ENCODE measurements at places on chromosomes 6 and 20. TPM values are rescaled to one million over a fixed set of nuclear protein-coding genes. Genes with fewer than 3 reads are reported as not detected.

GRCh38 chr20:35559042-35559693 is 17.3 kb downstream of the ERGIC3 start:
- H3K36me3 ChIP-seq, result peaks cover 13% of the 10 kb centered on the region
- no peak overlapping the region for H3K4me3 ChIP-seq
- DNase-seq, result no peak
- no peaks in the 10 kb centered on the region for H3K4me1 ChIP-seq

- no peaks in the 10 kb centered on the region for H3K4me1 ChIP-seq
- DNase-seq, result no peak
- no peaks in the 10 kb centered on the region for H3K27me3 ChIP-seq
- no peaks in the 10 kb centered on the region for H3K36me3 ChIP-seq
- no peak overlapping the region for H3K4me3 ChIP-seq
Observed at GRCh38 chr20:12207875-12208274, 290.2 kb downstream of the BTBD3 start.

WFDC5 gene
- not detected for total RNA-seq

- no peak overlapping the region for H3K27ac ChIP-seq
- H3K4me3 ChIP-seq, result no peak overlapping the region
- no peaks in the 10 kb centered on the region for H3K4me1 ChIP-seq
- H3K27me3 ChIP-seq, result no peaks in the 10 kb centered on the region
Observed at GRCh38 chr6:144488590-144488989, 203.5 kb downstream of the UTRN start.

- peaks cover 60% of the 10 kb centered on the region for H3K36me3 ChIP-seq
- no peak overlapping the region for H3K27ac ChIP-seq
- no peaks in the 10 kb centered on the region for H3K27me3 ChIP-seq
- DNase-seq, result no peak
Observed at GRCh38 chr20:48703107-48703506, 124.7 kb downstream of the PREX1 start.

DNA sequence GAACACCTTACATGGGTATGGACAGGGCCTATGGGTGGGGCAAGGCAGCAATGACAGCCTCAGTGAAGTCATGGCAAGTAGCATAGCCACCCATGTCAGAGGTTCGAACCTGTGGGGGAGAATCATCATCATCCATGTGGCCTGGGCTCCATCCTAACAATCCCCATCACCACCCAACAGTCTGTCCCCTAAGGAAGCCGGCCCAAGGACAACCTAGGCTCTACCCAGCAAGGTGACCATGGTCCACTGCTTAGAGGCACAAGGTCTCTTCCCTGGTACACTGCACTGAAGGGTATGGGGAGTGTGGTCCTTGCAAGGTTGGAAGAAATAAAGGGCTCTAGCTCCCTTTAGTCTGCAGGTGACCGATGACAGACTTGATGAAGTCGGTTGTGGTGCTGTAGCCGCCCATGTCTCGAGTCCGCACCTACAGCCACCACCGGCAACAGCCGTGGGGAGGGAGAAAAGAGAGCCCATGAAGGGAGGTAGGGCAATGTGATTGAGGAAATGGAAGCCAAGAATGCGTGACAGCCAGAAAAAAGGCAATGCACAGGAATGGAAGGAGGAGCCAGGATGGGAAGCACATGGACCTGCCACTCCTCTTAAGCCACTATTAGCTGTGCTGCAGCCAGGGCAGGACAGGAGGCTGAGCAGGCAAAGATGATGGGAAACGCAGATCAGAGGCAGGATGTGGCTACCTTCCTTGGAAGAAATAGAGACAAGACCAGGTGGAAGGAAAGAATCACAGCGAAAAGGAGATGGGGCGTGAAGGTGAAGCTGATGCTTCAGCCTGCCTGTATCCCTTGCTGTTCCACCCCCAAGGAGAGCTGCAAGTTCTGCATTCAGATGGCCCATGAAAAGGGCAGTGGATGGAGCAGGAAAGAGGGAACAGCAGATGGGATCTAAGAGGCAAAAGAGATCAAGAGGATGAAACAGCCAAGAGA is 5.3 kb downstream of the IDH3B start:
- no peak for DNase-seq
- peak overlapping the region; percentile 45 for H3K27ac ChIP-seq
- H3K4me1 ChIP-seq, result peaks cover 42% of the 10 kb centered on the region

DNA sequence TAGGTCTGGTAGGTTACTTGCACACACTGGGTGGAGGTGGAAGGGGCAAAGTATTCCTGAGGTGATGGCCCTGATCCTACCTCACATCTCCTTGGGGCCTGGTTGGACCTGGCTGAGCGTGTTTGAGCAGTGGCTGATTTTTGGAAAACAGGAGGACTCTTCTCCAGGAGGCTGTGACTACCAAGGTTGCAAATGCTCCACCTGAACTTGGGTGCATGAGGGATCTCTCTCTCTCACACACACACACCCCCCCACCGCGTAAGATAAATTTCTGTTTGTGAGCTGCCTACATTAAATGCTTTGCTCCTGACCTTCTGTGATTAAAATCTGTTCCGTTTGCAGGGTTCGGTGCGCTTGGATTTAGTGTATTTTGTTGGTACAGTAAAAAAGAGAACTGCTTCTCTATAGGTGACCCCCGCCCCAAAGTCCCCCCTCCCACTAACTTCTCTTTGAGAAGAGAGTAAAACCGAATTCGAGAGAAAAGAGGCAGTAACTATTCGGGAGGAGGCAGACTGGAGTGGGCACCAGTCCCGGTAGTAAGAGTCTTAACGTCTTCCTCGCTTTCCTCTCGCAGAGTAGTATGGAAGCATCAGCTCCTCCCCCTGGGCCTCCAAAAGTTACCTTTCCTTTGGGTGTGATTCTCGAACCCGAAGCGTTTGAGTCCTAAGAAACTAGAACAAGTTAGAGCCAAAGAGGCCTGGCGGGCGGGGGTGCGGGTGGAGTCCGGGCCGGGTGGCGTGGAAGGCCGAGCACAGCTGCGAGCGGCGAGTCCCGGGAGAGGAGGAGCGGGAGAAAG is 585 bp upstream of the DSE start:
- DNase-seq, result no peak
- H3K4me1 ChIP-seq, result peaks cover 10% of the 10 kb centered on the region
- no peaks in the 10 kb centered on the region for H3K36me3 ChIP-seq
- H3K27me3 ChIP-seq, result peaks cover 58% of the 10 kb centered on the region

DNA sequence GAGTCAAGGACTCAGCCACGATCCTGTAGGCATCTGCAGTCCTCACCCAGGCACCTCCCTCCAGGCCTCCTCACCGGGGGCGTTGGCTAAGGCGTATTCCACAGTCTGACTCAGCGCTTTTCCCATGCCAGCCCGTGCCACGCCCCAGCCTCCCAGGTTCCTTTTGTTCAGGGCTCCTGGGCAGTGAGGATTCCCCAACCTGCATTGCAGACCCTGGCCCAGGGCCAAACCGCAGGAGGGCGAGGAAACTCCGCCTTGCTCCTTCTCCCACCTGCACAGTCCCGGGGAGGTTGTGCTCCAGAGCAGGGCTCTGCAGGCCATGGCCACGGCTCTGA is 202.8 kb upstream of the CST7 start:
- no peak for DNase-seq
- H3K27me3 ChIP-seq, result peaks cover 7% of the 10 kb centered on the region
- no peaks in the 10 kb centered on the region for H3K36me3 ChIP-seq

GRCh38 chr6:32087574-32088486 is 21.3 kb downstream of the TNXB start:
- DNase-seq, result peak; percentile 90
- H3K27ac ChIP-seq, result no peak overlapping the region
- H3K27me3 ChIP-seq, result peaks cover 74% of the 10 kb centered on the region
- no peak overlapping the region for H3K4me3 ChIP-seq
- H3K4me1 ChIP-seq, result peaks cover 15% of the 10 kb centered on the region
- no peaks in the 10 kb centered on the region for H3K36me3 ChIP-seq

DNA sequence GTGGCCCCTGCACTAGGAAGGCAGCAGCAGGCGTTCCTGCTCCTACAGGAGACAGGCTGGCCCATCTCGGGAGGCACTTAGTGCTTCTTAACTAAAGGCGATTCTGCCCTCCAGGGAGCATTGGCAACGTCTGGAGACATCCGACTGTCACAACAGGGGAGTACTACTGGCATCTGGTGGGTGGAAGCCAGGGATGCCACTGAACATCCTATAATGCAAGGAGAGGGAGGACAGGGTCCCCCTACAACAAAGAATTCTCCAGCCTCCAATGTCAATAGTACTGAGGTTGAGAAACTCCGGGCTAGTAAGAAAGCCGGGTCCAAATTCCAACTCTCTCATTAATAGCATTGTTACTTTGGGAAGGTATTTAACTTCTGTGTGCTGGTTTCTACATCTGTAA is 119.4 kb upstream of the ARMC2 start:
- peaks cover 3% of the 10 kb centered on the region for H3K27me3 ChIP-seq
- no peaks in the 10 kb centered on the region for H3K36me3 ChIP-seq
- H3K4me3 ChIP-seq, result no peak overlapping the region
- H3K27ac ChIP-seq, result no peak overlapping the region
- no peak for DNase-seq

EPB41L2 gene
- total RNA-seq, result 15.4 TPM

- H3K36me3 ChIP-seq, result no peaks in the 10 kb centered on the region
- H3K27me3 ChIP-seq, result no peaks in the 10 kb centered on the region
- no peak overlapping the region for H3K4me3 ChIP-seq
- no peaks in the 10 kb centered on the region for H3K4me1 ChIP-seq
Observed at GRCh38 chr20:21981179-21981578, 275.7 kb downstream of the PAX1 start.

PAX1 gene
- total RNA-seq, result not detected

DYNLT2 gene
- total RNA-seq, result 2.1 TPM

DNA sequence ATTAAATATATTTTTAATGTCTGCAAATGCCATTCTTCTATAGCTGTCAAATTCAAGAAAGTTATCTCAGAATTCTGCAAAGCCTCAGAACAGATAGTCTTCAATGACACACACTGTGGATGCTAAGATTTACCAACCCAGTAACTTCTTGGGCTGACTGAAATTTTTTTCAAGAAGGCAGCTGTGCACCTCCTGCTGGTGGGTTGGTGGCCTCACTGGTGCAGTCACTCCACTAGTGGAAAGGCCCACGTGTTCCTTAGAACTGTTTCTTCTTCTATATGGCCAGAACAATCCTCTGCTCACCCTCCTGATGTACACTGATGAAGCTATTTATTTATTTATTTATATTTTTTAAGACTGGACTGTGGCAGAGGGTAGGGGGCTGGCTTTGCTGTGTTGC is 28.1 kb upstream of the MTCL3 start:
- H3K4me1 ChIP-seq, result no peaks in the 10 kb centered on the region
- peak; percentile 69 for DNase-seq
- H3K4me3 ChIP-seq, result no peak overlapping the region

GRCh38 chr20:61529354-61529753 is 277.3 kb downstream of the CDH4 start:
- DNase-seq, result no peak
- H3K27ac ChIP-seq, result no peak overlapping the region
- H3K27me3 ChIP-seq, result no peaks in the 10 kb centered on the region

AK9 gene
- total RNA-seq, result 2.1 TPM

All from activated CD4-positive, alpha-beta T cell treated with anti-CD3 and anti-CD28 coated beads, Interleukin-2, amount 10 ng/mL, durations not matched to agents 24 days and 14 days (primary cell).